Smooth muscle cell of the brain vasculature (primary cell): ENCODE measurements at places on chromosomes 2 and 18.

- peak; percentile 17 for DNase-seq
These were observed 10.9 kb downstream of the ANKRD23 start for GRCh38 chr2:96832754-96833507.

GRCh38 chr2:123696799-123697410 is 328.2 kb upstream of the CNTNAP5 start:
- no peak for DNase-seq

- DNase-seq: peak; percentile 60
These were observed 22.4 kb upstream of the TOGARAM2 start for GRCh38 chr2:28958689-28959088.

GRCh38 chr18:9095297-9096006 is 7.0 kb upstream of the NDUFV2 start:
- no peak for DNase-seq

DNA sequence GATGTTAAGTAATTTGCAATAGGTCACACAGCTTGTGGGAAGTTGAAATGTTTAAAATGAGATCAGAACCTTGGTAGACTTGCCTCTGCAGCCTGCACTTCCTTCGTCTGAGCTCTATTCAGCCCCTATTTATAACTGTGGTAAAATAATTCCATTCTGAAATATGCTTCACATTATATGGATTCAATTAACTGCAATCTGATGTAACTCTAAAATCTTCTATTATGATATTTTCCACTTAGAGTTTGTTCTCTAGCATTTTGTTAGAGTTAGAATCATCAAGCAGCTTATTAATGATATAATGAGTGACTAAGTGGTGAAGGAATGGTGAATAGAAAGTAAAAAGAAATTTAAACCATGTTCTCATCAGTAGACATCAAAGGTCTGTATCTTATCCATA is 139.6 kb upstream of the ARHGAP28 start:
- no peak for DNase-seq
